ENCODE measurements at places on chromosomes 6 and 20.

- DNase-seq, result no peak
These were observed 287.2 kb downstream of the QKI start for GRCh38 chr6:163701762-163702161.

DNA sequence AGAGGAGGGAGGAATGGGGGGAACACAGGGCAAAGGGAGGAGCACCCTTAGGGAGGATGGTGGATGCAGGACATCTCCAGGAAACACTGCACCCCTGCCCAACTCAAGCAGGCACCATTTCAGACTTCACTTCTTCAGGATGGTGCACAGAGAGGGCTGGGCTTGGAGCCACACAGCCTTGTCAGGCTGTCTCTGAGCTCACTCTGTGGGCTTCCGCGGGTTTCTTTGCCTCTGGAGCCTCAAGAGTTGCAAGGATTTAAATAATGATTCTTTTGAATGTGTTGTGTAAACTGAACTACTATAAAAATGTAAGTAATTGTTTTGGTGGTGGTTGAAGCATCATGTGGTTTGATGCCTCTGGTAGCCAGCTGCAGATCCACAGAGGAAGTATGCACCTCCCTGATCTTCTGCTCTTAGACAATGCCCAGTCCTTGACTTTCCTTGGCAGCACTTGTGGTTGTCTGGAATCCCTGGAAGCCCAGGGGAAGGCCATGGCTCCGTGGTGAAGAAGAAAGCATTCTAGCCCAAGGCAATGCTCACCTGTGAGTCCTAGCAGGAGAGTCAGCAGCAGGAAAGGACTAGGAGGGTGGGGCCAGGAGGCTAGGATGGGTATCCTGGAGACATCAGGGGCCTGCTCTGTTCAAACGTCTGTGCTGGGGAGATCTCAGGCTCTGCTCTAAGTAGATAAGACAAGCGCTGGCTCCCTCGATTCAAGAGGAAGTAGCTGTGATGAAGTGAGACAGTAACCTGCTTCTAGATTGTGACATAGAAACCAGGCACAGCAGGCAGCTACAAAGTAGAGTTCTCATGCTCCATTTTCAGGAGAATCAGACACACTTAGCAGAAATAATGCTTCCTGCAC, 50.2 kb upstream of the SIRPG start:
- no peak for DNase-seq

DNA sequence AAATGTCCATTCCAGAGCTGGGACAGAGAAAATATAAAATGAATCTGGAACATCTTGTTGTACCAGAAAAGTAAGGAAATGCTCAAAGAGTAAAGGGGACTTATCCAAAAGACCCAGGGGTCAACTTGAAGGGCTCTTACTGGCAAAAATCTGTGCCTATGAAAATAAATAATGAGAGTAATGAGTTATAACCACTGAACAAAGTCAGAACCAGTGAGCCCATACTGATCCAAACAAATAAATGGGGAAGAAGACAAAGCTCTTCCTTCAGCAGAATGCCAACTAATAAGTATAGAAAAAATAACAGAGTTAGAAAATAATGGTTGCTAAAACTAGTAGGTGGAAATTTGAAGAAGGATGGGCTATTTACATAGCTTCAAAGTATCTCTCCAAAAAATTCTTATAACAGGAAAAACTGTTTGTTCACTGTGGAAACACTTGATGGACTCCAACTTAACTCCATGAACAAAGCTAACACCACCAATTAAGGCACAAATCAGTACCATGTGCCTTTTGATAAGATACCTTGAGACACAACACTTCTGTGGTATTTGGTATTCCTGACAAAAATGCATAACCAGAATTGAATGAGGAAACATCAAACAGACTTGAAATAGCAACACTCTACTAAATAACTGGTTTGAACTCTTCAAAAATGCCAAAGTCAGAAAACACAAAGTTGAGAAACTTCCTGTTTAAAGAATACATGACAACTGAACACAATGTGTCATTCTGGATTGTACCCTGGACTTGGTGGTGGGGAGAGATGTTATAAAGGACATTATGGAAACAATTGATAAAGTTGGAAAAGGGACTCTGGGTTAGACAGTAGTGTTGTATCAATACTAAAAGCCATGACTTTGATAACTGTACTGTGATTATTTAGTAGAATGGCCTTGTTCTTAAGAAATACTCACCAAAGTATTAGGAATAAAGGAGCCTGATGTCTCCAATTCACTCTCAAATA, 197.5 kb downstream of the ISM1 start:
- DNase-seq, result no peak

GRCh38 chr20:46960536-46960935, 65.9 kb downstream of the EYA2 start:
- DNase-seq, result no peak

GRCh38 chr20:15597306-15597705, 975.9 kb downstream of the KIF16B start:
- DNase-seq, result peak; percentile 5
